Omental fat pad (tissue), 4 donors: ENCODE measurements at places on chromosomes 6 and 20.

DNA sequence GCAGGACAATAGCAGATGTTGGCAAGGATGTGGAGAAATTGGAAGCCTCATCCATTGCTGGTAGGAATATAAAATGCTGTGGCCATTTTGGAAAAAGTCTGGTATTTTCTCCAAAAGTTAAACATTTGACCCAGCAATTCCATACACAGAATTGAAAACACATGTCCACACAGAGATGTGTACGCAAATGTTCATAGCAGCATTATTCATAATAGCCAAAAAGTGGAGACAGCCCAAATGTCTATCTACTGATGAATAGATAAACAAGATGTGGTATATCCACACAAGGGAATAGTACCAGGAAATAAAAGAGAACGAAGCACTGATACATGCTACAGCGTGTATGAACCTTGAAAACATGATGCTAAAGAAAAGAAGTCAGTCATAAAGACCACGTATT, 40.5 kb downstream of the CFAP61 start:
- no peak for DNase-seq

DNA sequence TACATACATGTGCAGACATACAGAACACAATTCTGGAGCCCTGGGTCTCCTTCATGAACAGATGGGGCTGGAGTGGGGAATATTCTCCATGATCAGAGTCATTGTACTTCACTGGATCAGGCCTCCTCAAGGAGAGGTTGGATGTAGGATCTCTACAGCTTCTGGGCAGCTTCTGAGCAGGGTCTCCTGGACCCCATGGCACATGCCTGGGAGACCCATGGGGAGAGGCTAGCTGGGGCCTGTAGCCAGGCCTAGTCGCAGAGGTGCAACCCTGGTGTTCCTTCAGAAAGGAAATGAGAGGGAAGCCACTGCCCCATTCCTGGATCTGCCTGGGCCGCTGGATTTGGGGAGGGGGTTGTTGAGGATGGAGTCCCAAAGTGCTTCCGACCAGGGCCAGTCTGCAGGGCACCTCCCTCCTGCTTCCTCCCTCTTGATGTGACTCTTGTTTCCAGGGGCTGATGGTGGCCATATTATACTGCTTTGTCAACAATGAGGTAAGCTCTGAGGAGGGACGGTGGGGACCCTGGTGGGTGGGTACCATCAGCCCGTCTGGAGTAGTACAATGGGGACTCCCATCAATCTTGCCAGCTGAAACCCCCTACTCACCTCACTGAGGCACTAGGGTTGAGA, 31.8 kb downstream of the GLP1R start:
- DNase-seq, result no peak

DNA sequence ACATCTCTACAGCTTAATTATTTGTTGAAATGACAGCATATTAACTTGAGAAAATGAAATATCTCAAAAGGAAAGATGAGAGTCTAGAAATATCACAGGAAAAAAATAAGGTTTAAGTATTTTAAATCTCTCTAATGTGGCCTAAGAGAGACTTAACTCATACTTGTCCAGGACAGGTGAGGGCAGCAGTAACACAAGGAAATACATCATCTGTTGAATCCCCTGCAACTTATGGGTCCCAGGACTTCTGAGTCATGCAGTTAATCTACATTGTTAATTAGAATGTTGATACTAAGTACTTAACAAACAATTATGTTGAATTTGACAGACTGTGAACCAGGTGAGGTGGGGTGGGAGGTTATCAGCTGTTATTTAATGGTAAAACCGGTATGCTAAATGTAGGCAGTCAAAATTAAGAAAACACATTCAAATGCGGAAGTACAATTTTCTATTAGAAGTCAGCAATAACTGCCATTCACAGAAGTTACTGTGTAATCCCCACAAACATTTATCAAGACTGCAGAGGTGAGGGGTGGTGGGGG, 87.9 kb downstream of the CEP57L1 start:
- no peak for DNase-seq

DNA sequence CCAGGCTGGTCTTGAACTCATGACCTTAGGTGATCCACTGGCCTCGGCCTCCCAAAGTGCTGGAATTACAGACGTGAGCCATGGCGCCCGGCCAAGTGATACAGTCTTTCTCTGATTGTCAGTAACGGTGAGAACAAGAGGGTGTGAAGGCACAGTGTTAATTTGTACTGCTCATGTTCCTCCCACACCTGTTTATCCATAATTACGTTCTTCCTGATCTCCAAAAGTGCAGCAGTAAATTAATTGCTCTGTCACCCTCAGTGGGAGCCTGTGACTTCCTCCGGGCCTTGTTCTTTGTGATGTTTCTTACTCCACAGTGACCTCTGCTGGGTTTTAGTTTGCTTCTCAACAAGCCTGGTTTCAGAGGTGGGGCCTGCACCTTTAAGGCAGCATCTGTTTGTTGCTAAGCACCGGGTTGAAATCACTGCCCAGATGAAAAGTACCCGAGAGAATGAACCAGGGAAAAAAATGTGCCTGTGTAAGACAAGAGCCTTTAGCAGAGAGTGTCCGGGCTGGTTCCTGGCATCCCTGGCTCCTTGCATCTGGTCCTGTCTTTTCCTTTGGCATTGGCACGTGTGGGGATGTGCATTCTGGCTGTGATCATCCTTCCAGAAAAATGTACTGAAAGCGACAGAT, 89.1 kb upstream of the CLDN20 start:
- no peak for DNase-seq

DNA sequence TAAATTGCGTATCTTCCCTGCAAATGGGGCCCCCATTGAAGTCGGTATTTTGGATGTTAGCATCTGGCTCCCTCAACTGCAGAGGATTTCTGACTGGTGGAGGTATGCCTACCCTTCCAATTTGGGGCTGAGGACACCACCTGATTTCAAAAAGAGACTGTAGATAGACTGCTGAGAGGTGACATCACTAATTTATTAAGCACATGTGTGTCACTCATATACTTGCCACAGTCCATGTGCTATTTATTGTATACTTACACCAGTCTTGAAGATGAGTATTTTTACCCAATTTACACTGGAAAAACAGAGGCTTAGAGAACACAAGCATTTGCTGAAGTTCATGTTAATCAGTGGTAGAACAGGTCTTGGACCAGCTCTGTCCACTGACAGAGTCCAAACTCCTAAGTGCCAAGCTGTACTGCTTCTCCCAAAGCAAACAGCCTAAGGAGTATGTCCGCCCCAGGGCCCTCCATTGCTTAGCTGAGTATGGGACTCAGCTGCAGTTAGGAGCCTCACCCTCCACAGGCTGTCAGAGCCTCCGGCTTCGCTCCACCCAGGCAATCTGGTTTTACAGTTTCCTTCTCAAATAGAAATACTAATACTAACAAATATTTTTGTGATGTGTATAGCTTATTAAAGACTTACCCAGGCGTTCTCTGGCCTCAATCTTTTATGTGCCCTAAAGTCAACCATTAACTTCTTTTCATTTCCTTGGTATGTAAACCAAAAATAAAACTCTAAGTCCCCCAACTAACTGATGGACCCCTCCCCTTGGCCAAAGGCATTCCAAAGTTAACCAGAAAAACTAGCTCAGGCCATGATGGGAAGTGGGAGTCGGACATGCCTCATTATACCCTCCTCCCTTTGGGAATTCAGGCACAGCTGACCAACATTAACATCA, 17.5 kb downstream of the RIN2 start:
- DNase-seq, result no peak
